ENCODE measurements at places on chromosomes 11 and 22.

DNA sequence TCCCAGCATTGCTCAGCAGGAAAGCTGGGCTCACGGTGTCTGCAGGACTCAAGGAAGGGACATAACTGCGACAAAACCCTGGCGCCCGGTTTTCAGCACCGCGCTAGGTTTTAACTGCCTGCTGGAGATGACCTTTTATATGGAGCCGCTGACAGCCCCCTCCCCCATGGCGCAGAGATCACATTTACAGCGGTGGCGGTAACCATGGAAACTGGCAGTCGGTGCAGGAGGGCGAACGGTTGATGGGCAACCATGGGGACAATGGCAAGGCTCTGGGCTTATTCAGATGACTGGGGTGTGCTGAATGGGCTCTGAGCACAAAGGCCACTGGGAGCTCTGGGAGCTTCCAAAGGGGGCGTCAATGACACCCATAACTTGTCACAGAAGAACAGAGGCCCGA, 37.2 kb downstream of the CELSR1 start:
- no peak for DNase-seq

DNA sequence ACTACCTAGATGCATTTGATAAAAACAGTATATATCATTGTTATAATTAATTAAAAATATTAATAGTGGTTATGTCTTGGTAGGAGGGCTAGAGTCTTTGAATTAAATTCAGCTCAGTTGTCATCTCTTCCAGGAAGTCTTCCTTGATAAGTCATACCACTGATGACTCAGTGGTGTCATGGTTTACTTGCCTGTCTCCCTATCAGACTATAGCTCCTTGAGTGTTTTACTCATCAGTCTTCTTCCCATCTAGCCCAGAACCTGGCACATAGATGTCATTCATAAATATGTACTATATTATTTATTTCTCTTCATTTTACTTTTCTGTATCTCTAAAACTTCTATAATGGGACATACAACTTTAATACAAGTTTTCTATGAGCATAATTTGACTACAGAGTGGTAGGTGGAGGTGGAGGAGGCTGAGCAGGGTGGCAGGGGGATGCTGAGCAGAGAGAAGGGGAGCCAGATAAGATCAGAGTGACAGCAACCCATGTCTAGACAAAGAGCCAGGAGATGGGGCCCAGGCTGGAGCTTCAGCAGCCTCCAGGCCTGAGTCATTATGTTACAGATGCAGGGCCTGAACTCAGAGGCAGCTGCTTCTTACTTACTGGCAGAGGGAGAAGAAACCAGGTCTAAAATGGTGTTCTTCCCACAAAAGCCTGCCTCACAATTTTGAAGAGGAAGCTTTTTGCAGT, 82.3 kb upstream of the PHOX2A start:
- no peak for DNase-seq

DNA sequence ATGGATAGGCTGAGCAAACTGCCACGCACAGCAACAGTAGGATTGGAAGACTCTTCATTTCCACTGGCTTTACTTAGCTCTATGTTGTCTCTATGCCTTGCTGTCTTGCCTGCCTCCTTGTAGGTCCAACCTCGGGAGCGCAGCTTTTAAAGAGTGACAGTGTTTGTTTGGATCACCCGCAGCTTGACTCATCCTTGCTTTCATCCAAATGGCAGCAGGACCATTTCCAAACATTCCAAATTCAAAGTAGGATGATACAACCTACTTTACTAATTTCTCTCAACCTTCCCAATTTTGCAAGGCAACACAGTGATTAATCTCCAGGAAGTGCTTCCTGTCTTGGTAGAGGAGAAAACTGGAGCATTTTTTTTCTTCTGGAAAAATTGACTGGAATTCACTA, at the start of gene MMP3:
Gene MMP3 (minus strand): TSS at position 121 of the 400 bp plus-strand sequence. CDS start 63 bp downstream, at position 58.
- no peak for DNase-seq

DNA sequence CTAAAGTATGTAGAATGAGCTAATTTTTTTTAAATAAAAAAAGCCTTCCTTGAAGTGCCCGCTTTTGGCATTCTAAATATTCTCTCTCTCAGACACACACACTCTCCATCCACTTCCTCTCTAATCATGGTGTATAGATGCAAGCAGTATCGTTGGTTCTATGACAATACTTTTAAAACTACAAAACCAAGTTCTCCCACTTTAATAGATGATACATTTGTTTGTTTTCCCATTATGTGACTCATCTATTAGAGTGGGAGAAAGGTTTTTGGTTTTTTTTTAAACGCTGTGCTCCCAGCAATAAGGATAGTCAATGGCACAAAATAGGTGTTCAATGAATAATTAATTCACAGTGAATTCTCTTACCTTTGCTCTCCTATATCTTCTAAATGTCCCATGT, 44.6 kb downstream of the FZD4 start:
- no peak for DNase-seq

- DNase-seq: no peak
These were observed 3.2 kb downstream of the NELL1 start for GRCh38 chr11:20672575-20672974.

GRCh38 chr11:45209891-45210699, 63.7 kb downstream of the PRDM11 start:
- no peak for DNase-seq

GRCh38 chr22:17767233-17768065, 6.8 kb downstream of the BID start:
- DNase-seq: no peak

DNA sequence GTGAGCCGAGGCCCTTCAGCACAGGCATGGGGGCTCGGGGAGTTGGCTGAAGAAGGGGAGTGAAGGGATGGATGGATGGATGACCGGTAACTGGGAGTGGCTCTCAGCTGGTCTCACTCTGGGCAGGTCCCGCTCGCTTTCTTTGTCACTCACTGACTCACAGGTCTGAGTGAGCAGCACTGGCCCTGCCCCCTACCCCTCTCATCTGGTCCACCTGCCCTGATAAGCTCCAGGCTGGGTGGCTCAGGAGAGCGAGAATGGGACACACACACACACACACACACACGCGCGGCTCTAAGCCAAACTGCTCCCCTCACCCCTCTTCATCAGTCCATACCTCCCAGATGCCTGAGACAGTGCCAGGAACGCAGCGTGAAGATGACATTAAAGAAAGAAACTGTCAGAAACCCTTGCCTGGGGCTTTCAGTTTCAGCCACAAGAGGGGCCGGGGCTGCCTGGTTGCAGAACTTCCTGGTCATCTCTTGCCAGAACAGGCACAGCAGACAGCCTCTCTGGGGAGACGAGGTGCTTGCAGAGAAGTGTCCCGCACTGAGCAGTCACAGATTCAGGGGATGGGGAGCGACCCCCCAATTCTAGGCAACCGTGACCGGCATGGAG, 16.5 kb upstream of the SHISAL1 start:
- no peak for DNase-seq

All from Jurkat, Clone E6-1 (cell line).